ENCODE measurements at places on chromosomes 5 and 9. TPM values are rescaled to one million over a fixed set of nuclear protein-coding genes. Genes with fewer than 3 reads are reported as not detected.

RMRP gene
- 17,070 TPM for total RNA-seq

QRFP gene
- total RNA-seq: not detected

OMD gene
- 36.2 TPM for total RNA-seq

HNRNPH1 gene
- total RNA-seq: 206 TPM

IL13 gene
- total RNA-seq: not detected

MLANA gene
- not detected for total RNA-seq

GOLPH3 gene
- 171 TPM for total RNA-seq

CTXN3 gene
- total RNA-seq: not detected

ANGPTL2 gene
- total RNA-seq: 19.6 TPM

CDH18 gene
- not detected for total RNA-seq

INSL6 gene
- total RNA-seq: not detected

C9orf50 gene
- not detected for total RNA-seq

HACD4 gene
- 4.6 TPM for total RNA-seq

ERAP2 gene
- 20.6 TPM for total RNA-seq

BASP1 gene
- total RNA-seq: 69.1 TPM

HTR1A gene
- total RNA-seq: not detected

WDR36 gene
- total RNA-seq: 8.4 TPM

NPR3 gene
- total RNA-seq: 3.5 TPM

REEP5 gene
- total RNA-seq: 49.7 TPM

ADAMTSL1 gene
- 12.3 TPM for total RNA-seq

GABRA1 gene
- not detected for total RNA-seq

GAS1 gene
- total RNA-seq: 605 TPM

DMRTA1 gene
- not detected for total RNA-seq

SLC6A7 gene
- not detected for total RNA-seq

SFXN1 gene
- total RNA-seq: 47.5 TPM

ITK gene
- 0.43 TPM for total RNA-seq

POU5F2 gene
- total RNA-seq: 1.5 TPM

S100Z gene
- total RNA-seq: not detected

MOB3B gene
- 2.4 TPM for total RNA-seq

MARCOL gene
- not detected for total RNA-seq

IER5L gene
- total RNA-seq: 86.1 TPM

PCDHB2 gene
- total RNA-seq: 1.4 TPM

ITGA1 gene
- total RNA-seq: 42.7 TPM

TAF1L gene
- not detected for total RNA-seq

SLC12A7 gene
- total RNA-seq: 101 TPM

SV2C gene
- total RNA-seq: not detected

SPINK1 gene
- not detected for total RNA-seq

NOTCH1 gene
- total RNA-seq: 120 TPM

NR4A3 gene
- total RNA-seq: 21.3 TPM

SH3TC2 gene
- 0.21 TPM for total RNA-seq

SLC36A2 gene
- total RNA-seq: 0.75 TPM

TICAM2 gene
- total RNA-seq: 0.53 TPM

CDKN2B gene
- total RNA-seq: 11.4 TPM

TAF11L5 gene
- not detected for total RNA-seq

ADCY2 gene
- total RNA-seq: 0.11 TPM

ANKRD34B gene
- not detected for total RNA-seq

MEGF9 gene
- total RNA-seq: 14.3 TPM
